ENCODE measurements at places on chromosomes 3 and 15. TPM values are rescaled to one million over a fixed set of nuclear protein-coding genes. Genes with fewer than 3 reads are reported as not detected.

Gene INSYN1
- total RNA-seq = 0.32 TPM

- DNase-seq = no peak
Measured at GRCh38 chr3:114451051-114451451, 157.2 kb downstream of the TIGIT start.

Gene LRRC3B
- not detected for total RNA-seq

DNA sequence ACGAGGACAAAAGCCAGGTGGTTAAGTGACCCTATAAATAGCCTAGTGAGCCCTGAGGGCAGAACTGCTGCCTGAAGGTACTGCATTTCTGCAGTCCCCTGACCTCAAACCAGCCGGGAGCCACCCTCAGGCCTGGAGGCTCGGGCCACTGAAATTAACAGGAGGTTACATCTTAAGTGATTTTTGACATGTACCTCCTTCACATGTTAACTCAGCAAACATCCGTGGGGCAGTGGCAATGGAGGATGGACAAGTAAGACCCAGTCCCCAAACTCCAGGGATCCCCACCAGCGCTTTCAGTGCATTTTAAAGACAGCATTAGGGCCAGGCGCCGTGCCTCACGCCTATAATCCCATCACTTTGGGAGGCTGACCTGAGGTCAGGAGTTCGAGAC lies 26.2 kb downstream of the PSTPIP1 start:
- DNase-seq = no peak

Gene STARD5
- total RNA-seq = 4.0 TPM

Gene CPNE9
- total RNA-seq = not detected

DNA sequence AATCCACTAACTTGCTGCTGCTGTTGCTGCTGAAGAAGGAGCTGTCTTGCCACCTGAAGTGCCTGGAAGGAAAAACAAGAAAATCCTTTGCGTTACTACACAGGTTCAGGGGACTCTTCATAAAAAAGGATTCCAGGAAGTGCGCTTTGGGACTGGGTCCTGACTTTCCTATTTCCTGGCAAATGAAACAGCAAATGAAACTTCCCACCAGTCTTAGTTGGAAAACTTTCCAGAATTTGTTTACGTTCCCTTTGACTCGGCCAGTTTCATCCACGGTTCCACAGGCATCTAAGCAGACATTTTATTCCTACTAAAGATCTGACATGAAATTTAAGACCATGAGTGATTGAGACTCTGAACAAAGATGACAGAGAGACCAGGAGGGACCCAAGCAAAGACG lies 471.0 kb downstream of the FOXP1 start:
- no peak for DNase-seq

- DNase-seq = no peak
Measured at GRCh38 chr15:90711842-90712241, 5.3 kb upstream of the BLM start.

DNA sequence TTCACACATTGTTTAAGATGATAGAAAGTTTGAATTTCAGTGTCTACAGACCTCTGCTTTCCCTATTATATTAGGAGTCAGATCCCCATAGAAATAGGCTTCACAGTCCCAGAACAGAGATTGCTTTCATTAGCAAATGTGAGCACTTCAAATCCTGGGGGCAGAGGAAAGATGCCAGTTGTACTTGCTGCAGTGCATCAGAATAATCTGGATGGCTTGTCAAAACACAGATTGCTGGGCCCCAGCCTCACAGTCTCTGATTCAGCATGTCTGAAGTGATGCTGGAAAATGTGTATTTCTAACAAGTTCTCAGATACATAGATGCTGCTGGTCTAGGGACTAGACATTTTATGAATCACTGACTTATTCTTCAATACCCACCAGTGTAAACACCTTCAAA lies 375.2 kb downstream of the FGF12 start:
- DNase-seq = no peak

GRCh38 chr15:101625980-101626379 lies 26.2 kb downstream of the TM2D3 start:
- DNase-seq = no peak

DNA sequence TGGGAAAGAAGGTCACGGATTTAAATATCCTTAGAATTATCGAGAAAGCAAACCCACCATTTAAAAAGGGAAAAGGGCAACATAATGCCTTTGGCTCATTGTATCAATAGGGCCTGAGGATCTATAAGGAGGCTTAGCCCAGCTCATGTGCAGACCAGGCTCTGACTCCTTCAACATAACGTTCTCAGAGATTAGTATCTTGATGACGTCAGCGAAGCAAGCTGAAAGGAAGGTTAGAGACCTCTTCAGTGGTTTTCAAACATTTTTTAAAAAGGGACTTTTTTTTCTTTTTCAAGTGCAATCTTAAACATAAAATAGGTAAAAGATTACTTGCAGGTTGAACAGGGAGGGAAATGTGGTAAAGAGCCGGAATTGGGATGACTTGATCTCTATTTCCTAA lies 463.9 kb upstream of the ADAMTS9 start:
- DNase-seq = no peak

DNA sequence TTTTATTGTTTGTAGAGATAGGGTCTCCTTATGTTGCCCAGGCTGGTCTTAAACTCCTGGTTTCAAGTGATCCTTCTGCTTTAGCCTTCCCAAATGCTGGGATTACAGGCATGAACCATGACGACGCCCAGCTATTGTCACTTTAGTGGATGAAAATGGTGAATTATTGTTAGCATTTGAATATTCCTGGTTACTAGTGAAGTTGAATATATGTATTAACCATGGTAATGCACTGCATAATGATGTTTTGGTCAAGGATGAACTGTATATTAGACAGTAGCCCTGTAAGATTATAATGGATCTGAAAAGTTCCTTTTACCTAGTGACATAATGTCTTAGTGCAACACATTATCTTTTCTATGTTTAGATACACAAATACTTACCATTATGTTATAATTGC lies 50.4 kb upstream of the KCNAB1 start:
- no peak for DNase-seq

DNA sequence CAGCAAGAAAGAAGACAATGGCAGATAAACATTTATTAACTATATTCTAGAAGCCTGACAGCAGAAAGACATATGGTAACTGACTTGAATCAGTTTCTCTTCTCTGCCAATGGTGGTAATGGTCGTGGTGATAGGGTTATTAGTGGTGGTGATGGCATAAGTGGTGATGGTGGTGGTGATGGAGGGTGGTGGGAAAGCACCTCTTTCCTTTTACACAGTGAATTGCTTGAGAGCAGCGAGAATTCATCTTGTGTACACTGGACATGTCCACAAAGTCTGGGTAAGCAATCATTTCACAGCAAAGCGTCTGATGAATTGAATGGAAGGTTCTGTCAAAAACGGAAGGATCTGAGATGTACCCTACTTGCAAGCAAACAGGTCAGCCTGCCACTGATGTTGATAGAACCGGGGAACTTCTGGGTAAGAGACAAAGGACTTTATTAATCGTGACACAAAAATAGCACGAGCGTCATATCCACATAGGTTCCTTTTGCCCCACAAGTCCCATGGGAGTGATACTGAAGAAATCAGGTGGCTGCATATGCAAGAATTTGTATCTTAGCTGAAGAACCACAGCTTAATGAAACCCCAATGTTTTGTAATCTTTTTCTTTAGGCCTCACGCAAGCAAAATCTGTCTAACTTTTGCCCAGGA lies 23.5 kb upstream of the TBC1D5 start:
- DNase-seq = no peak

DNA sequence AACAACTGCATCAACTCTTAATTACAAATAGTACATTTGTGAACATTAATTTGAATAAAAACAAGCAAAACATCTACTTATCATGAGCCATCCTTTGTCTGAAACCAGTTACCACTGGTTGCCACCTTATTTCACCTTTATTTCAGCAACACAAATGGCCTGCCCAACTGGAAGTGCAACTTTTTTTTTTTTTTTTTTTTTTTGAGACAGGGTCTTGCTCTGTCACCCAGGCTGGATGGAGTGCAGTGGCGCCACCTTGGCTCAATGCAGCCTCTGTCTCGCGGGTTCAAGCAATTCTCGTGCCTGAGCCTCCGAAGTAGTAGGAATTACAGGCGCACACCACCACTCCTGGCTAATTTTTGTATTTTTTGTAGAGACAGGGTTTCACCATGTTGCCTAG lies 13.1 kb downstream of the WDR82 start:
- DNase-seq = no peak

- no peak for DNase-seq
Measured at GRCh38 chr3:46454606-46455005, 10.1 kb downstream of the LTF start.

Gene SLC51A
- total RNA-seq = not detected

Gene RTP3
- not detected for total RNA-seq

Gene ACVR2B
- total RNA-seq = 2.7 TPM

Gene TGM5
- total RNA-seq = not detected
